Aortic smooth muscle cell (primary cell): ENCODE measurements at places on chromosomes 12 and 14. TPM values are rescaled to one million over a fixed set of nuclear protein-coding genes. Genes with fewer than 3 reads are reported as not detected.

The NINJ2 gene
- total RNA-seq: 0.50 and 0.79 TPM in 2 replicates

The CYP46A1 gene
- 0.19 and 0.26 TPM in 2 replicates for total RNA-seq

The ENDOU gene
- total RNA-seq: 0.40 and 0.81 TPM in 2 replicates

The ATL1 gene
- total RNA-seq: 4.2 and 4.4 TPM in 2 replicates

The HDAC7 gene
- 25.0 and 39.1 TPM in 2 replicates for total RNA-seq

The HOXC10 gene
- not detected in 2 replicates for total RNA-seq

The TBC1D30 gene
- 0.53 and 0.62 TPM in 2 replicates for total RNA-seq

The MIP gene
- not detected in 2 replicates for total RNA-seq

The SIX6 gene
- total RNA-seq: not detected in 2 replicates

The ERBB3 gene
- total RNA-seq: 0.19 and 3.6 TPM in 2 replicates

The KRT3 gene
- total RNA-seq: not detected in 2 replicates

The LRRC43 gene
- 0.79 and 0.87 TPM in 2 replicates for total RNA-seq

The FAM186B gene
- total RNA-seq: 0.37 and 0.53 TPM in 2 replicates

The TAS2R42 gene
- not detected in 2 replicates for total RNA-seq
